ENCODE measurements at places on chromosomes 1 and 21.

DNA sequence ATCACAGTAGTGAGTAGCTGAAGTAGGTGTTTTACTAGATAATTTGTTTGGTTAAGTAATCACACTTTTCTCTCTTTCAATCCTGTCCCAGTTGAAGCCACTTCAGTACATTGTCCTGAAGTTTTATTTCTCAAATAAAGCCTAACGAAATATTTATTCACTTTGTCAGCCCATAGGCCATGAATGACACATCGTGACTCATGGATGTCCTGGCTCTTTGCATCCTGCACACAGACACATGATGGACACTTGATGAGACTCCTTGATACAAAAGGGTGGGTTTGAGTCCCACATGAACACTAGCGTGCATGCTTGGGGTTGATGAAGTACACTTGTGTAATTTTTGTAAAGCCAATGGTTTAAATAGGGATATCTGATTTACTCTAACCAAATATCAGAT lies 22.7 kb upstream of the LAMC2 start:
- peak; percentile 91 for DNase-seq

DNA sequence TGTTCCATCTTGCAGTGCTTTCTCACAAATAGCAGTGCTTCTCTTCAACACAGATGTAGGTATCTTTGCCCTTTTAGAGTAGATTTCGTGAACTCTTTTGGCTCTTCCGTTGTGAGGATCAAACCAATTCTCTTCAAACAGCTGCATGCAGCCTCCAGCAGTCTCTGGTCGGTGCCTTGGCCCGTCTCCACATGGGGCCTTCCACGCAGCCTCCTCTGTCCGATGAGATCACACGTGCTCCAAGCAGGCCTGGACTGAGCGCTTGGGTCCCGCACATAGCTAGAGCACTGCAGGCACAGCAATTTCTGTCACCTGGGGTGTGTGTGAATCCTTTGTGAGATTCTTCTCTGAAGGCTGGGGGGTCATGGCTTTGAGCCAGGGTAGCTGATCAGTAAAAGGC lies 82.8 kb upstream of the KCNE2 start:
- DNase-seq = no peak

DNA sequence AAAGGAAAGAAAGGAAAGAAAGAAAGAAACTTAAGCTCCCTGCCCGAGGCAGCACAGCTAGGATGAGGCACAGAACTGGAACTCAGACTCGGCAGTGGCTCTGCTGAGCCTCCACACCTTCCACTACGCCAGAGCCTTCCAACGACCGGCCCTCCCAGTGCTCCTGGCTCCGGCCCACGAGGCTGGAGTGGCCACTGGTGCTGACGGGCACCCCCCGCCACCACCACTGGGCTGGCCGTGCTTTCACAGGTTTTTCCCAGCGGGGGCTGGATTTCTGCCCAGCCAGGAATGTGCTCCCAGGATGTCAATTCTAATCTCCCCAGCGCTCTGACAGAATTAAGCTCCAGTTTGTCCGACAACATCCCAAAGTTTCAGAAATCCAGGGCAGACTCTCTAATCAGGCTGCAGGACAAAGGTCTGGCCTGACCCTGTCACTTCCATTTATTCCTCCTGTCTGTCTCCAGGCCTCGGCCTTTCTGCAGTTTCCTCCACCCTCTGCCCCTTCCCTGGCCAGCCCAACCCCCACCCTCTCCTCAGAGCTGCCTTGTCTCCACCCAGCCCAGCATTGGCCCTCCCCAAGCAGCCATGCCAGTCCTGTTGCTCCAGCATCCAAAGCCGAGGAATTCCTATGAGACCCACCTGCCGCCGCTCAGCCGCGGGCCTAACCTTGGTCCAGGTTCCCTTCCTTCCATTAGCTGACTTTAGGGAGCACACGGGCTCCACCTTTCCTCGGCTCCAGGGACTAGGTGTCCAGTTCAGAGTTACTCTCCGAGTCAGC lies 81.9 kb downstream of the CASZ1 start:
- DNase-seq = peak; percentile 12

DNA sequence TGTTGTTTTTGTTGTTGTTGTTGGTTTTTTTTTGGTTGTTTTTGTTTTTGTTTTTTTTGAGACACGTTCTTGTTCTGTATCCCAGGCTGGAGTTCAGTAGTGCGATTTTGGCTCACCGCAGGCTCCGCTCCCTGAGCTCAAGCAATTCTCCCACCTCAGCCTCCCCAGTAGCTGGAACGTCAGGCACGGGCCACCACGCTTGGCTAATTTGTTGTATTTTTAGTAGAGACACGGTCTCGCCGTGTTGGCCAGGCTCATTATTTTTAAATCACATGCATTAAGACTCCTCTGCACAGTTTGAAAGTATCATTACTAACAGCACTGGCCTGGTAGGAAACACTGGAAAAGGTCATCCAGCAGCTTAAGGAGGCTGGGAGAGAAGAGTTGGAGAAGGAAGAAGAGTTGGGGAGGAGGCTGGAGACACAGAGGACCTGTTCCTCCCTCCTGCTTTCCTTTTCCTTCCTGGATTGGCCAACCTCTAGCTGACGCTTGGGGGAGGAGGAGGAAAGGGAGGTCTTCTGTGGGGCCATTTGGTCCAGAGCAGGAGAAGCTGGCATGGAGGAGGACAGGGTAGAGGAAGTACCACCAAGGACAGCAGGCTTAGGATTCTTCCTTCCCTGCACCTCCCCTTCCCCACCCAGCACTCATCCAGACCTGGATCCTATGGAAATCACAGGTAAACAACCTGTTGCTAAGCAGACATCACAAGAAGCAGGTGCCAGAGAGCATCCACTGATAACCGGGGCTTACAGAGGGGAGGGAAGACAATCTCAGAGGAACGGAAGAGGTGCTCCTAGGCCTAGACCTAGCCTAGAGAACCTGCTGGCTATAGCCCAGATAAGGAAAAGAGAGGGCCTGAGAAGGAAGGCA lies 71.9 kb upstream of the GOLT1A start:
- no peak for DNase-seq

- no peak for DNase-seq
Observed at GRCh38 chr1:240998441-240999015, 358.5 kb downstream of the RGS7 start.

DNA sequence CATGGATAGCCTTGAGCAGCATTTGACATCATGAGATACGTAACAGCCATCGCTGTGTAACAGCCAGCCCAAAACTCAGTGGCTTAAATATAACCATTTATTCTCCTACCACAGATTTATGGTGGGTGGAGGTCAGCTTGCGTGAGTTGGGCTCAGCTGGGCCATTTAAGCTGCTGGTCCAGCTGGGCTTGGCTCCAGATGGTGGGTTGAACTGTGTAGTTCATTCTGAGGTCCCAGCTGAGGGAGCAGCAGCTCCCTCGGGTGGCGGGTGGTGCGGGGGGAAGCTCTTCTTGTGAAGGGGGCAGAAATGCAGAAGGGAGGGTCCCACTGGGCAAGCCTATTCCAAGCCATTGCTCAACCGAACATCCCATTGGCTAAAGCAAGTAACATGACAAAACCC lies 75.9 kb downstream of the IGSF21 start:
- DNase-seq = no peak

- no peak for DNase-seq
Observed at GRCh38 chr1:2867087-2867425, 65.6 kb upstream of the TTC34 start.

DNA sequence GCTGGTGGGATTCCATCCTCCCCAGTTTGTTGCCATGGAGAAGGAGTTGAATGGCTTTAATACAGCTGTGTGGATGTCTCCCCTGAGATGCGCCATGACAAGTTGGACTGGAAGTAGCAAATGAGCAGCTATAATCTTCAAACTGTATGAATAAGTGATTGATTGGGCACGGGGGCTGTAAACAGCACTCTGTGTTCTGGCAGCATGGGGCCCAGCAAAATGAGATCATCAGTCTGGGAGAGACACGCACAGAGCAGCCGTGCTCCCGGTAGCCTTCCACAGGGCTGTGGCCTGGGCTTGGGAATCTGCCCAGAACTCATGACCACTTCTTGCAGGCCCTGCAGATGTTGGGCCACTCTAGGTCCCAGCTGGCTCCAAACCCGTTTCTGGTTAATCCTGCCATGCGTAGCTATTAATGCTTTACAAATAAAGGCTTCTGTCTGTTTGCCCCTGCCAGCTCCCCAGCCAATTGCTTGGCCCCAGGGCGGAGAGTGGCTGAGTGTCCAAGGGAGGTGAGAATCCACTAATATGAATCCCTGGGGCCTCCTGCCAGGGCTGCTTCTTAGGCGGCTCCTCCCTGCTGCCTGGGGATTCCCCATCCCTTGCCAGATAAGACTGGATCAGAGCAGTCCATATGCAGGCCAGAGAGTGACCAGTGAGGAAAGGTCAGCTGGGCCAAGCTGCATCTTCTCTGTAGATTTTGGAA lies 642.9 kb downstream of the AJAP1 start:
- DNase-seq = no peak

- no peak for DNase-seq
Observed at GRCh38 chr1:207836591-207837347, 74.2 kb downstream of the CD34 start.

GRCh38 chr21:35476621-35477395 lies 427.7 kb upstream of the RUNX1 start:
- peak; percentile 64 for DNase-seq

GRCh38 chr1:245225322-245226202 lies 70.8 kb downstream of the KIF26B start:
- DNase-seq = peak; percentile 25

GRCh38 chr1:210663730-210664573 lies 335.2 kb downstream of the HHAT start:
- DNase-seq = no peak

DNA sequence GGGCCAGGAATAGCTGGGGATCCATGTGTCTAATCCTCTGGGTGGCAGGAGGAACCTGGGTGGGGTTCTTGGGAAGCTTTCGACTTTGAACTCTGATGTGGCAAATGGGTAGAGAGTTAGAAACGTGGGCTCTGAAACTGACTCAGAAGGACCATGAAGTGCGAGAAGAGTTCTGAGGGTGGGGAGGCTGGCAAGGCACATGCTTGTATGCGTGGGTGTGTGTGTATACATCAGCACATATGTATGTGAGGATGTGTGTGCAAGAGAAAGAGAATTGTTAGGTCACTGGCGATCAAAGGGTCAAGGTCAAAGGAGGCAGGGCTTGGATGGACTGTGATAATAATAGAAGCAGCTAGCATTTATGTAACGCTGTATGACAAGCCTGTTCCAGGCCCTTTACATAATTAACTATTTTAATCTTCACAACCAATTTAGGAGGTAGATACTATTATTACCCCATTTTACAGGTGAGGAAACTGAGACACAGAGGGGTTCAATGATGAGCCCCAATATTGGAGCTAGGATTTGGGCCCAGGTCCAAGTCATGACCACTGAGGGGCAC lies 84.5 kb upstream of the POU3F1 start:
- DNase-seq = no peak

DNA sequence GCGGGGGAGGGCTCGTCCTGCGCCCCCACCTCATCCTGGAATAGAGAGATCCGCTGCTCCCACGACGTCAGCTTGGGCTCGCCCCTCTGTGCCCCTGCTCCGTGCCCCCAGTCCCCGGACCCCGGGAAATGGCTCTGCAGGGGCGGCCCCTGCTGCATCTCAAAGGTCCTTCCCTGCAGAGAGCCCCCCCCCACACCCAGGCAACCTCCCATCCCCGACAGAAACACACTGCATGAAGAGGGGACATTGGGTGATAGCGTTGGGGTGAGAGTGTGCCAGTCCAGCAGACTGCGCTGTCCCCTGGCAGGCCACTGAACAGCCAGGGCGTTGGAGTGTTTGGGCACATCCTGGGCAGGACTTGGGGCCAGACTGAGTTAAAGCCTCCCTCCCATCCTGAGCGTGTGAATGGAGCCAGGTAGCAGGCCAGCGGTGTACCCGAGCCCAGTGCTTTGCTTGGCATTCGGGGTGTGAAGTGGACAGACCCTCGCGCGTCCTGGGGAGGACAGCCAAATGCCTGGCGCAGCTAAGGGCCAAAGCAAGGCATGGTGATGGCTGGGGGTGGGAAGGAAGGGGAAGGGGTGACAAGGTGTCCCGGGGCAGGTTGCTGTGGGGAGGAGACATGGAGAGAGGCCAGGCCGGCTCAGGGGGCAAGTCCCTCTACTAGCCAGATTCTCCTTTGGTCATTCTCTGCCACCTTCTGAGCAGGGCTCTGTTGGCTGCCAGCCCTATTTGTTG lies 633 bp upstream of the ETNK2 start:
- no peak for DNase-seq

GRCh38 chr1:179287946-179288345 lies 5.7 kb upstream of the SOAT1 start:
- no peak for DNase-seq

DNA sequence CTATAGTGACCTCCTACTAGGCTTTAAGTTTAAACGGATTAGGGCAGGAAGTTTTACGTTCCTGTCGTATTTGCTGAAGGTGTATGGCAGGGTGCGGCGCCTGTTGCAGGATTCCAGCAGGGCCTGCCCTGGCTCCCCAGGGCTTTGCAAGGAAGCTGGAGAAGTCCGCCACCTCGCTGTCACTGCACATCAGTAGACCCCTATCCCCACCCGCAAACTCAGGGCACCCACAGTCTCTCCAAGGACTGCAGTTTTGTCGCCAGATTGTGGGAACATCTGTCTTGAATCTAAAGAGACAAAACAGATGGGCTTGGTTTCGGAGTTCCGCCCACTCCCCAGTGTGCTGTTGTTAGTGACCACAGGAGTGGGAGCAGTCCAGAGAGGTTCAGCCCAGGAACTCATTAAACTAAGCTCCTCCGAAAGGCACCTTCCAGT lies 110.8 kb downstream of the CDC7 start:
- peak; percentile 18 for DNase-seq

- no peak for DNase-seq
Observed at GRCh38 chr1:15346346-15347030, 63.2 kb upstream of the EFHD2 start.

- no peak for DNase-seq
Observed at GRCh38 chr1:115685029-115685705, 43.4 kb downstream of the VANGL1 start.

DNA sequence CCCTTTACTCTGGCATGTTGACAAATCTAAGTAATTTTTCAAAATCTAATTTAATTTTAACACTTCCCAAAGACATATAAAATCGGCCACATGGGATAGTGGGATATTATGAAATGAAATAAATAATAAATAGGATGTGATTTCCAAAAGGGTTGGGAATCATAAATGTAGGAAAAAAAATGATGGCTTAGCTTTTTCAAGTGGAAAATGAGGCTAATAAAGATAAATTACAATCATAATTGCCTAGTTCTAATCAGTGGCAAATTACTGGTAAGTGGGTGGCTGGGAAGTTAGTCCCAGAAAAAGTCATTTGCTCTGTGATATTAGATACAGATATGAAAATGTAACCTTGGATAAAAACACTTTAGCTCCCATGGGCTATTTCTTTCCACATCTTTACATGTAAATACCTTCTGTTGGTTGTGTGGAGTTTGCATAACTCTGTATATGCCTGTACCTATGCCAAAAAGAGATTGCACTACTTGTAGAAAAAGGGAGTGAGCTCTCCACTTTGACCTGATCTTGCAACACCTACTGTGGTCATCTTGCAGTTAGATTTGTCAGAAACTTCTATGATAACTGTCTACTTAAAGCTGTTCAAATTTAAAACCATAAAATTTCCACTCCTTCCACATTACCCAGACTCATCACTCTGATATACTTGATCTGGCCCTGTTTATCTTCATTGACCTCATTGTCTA lies 284.6 kb upstream of the KAZN start:
- DNase-seq = peak; percentile 20

GRCh38 chr1:59045636-59046035 lies 251.3 kb upstream of the FGGY start:
- DNase-seq = no peak

- peak; percentile 50 for DNase-seq
Observed at GRCh38 chr1:1889847-1890505, 911 bp downstream of the GNB1 start.
